Right cardiac atrium (tissue), 5 donors: ENCODE measurements at places on chromosomes 5 and 9. TPM values are rescaled to one million over a fixed set of nuclear protein-coding genes. Genes with fewer than 3 reads are reported as not detected.
A peak's percentile ranks its signal among the peaks of the same experiment; 100 is the strongest.

DNA sequence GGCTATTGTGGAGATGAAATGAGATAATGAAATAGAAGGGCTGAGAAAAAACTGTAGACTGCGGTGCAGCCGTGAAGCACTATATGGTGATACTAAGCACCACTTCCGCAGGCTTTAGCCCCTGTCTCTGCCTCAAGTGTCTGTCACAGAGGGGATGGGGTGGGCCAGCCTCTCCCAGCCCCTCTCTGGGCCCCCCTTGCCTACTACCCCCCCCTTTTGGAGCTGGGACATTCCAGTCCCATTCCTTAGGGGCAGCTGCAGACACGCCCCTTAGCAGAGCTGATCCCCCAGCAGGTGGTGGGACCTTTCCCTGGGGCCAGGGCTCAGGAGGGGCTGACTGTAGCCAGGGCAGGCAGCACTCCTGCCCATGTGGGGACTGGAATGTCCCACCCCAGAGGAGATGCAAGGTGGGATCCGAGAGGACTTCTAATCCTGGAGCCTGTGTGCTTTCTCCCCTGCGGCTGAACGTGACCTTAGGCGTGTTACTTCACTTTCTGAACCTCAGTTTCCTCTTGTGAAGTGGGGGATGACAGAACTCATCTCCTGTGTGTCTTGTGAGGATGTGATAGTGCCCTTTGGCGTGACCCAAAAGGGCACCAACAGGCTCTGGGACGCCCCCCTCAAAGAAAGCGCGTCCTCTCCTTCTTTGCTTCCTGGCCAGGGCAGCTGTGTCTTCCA, 1.9 kb downstream of the N4BP3 start:
- DNase-seq: no peak

DNA sequence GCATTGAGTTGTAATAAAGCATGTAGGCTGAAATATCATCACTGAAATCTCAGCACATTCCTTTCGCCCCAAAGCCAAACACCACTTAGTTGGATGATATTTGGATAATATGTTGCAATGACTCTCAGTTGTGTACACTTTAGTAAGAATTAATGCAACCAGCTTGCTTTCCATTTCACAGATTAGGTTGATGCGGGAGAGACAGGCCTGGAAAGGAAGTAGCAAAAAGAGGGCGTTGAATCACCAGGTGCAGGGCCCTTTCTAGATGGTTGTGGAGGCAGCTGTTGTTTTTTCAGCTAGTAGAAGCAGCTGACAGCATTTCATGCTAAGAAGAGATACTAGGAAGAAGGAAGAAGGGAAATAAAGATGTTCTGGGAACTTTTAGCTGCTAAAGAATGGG, 30.9 kb downstream of the DMRT3 start:
- no peak for DNase-seq

Gene BTNL3
- total RNA-seq: not detected

- peak; percentile 13 for DNase-seq
These were observed 37.1 kb downstream of the DBH start for GRCh38 chr9:133673258-133673655.

GRCh38 chr5:132049093-132049492, 11.4 kb upstream of the IL3 start:
- no peak for DNase-seq

Gene EQTN
- not detected for total RNA-seq

DNA sequence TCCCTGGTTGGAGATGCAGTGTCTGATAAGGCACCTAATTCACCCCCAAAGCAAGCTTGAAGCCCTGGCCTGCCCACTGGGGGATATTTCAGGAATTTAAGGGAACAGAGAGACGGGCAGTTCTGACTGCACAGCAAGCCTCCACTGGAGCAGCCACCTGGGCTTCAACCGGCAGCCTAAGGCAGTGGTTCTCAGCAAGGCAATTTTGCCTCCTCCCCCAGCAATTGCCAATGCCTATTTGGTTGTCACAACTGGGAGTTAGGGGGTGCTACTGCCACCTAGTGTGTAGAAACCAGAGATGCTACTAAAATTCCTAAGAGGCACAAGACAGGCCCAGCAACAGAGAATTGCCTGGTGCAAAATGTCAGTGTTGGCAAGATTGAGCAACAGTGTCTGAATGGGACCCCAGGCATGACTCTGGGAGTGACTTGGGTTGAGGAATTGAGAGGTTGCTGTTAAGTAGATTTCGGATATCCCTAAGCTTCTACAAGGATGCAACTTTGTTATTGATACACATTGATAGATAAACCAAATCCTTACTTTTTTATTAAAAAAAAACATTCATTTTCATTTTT, 58.7 kb upstream of the CTSL start:
- DNase-seq: no peak

- DNase-seq: no peak
These were observed 322.4 kb upstream of the ADAMTS16 start for GRCh38 chr5:4817767-4818166.

GRCh38 chr5:180498378-180498777, 4.2 kb downstream of the CNOT6 start:
- DNase-seq: no peak

DNA sequence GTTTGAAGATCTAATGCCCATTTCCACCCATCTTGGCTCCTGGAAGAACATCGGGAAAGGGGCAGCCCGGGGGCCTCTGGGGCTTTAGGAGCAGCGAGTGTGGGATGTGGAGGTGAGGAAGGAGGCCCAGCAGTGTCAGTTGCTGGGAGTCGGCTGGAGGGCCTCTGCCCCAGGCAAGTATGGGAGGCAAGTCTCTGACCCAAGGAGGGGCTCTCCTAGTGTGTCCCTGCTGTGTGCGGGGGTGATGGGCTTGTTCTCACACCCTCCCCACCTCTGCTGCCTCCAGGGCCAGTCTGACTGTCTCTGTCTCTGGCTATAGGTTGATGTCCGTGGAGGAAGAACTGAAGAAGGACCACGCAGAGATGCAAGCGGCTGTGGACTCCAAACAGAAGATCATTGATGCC, 129.7 kb downstream of the DAB2IP start:
- DNase-seq: no peak

- DNase-seq: peak; percentile 72
These were observed 65.4 kb upstream of the GARNL3 start for GRCh38 chr9:127199001-127199791.

- no peak for DNase-seq
These were observed 23.0 kb downstream of the KIAA0825 start for GRCh38 chr5:94595281-94595840.

Gene THG1L
- 6.3 TPM for total RNA-seq

Gene CDC20B
- total RNA-seq: not detected

DNA sequence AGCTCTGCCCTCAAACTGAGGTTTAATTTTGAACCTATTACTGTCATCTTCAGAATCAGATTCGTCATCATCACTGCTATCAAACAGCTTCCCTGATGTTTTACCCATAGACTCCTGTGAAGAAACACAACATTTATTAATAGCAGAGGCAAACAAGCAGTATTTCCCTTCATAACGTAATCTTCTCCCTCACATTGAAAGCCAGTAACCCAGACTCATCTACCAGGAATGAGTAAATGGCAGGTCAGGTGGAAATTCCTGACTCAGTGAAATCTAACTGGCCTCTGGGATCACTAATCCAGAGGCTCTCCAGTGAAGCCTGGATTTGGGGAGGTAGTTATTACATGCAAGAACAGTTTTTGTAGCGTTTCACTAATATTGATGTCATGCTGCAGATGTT, 14.6 kb downstream of the NOL8 start:
- no peak for DNase-seq

Gene DRD1
- not detected for total RNA-seq

Gene CXCL14
- 8.9 TPM for total RNA-seq

Gene DMRT3
- total RNA-seq: not detected

DNA sequence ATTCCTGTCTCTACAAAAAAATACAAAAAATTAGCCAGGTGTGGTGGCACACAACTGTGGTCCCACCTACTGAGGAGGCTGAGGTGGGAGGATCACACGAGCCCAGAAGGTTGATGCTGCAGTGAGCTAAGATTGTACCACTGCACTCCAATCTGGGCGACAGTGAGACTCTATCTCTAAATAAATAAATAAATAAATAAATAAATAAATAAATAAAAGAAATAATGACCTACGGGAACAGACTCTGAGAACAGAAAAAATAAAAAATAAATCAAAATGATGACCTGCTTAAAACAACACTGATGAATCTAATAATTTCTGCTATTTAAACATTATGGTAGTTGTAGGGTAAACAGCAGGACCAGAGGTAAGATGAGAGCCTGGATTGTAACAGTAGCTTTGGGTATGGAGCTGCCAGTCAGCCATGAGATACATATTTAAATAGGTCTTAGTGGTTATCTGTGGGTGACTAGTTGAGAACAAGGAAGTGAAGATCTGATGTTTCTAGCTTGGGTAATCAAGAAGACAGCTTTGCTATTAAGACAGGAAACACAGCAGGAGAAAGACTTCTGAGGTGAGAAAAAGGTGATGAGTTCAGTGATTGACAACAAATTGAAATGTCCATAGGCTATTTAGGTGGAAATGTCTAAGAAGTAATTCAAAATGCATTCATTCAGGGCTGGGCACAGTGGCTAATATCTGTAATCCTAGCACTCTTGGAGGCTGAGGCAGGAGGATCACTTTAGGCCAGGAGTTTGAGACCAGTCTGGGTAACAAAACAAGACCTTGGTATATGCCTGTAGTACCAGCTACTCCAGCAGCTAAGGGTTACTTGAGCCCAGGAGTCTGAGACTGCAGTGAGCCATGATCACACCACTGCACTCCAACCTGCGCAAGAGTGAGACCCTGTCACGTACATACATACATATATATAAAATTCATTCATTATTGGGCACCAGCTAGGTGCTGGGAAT, 11.0 kb downstream of the RNF145 start:
- DNase-seq: no peak

Gene GABRB2
- 0.53 TPM for total RNA-seq

DNA sequence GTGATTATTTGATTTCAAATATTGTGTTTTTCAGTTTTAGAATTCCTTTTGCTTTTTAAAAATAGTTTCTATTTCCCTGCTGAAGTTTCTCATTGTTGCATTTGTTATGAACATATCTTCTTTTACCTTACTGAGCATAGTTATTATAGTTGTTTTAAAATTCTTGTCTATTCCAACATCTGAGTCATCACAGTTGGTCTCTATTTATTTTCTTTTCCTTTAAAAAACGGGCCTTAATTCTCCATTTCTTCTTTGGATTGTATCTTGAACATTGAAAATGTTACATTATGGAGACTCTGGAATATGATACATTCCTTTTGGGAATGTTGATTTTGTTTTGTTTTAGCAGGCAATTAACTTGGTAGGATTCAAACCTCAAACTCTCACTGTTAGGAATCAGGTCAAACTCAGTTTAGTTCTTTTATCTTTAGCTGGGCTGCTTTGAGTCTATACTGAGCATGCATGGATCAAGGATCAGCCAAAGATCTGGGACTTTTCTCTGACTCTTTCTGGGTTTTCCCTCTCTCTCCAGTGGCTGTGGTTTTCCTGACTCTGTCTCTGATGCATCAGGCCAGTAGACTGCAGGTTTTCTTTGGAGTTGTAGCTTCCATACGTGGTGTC, 70.3 kb downstream of the TEK start:
- no peak for DNase-seq

Gene ZDHHC21
- total RNA-seq: 9.0 TPM

Gene FAM200C
- total RNA-seq: 4.7 TPM

GRCh38 chr9:110752766-110753165, 84.2 kb downstream of the MUSK start:
- no peak for DNase-seq

- no peak for DNase-seq
These were observed 65.6 kb downstream of the POU5F2 start for GRCh38 chr5:93675460-93676450.

- DNase-seq: no peak
These were observed 4.0 kb downstream of the CSF1R start for GRCh38 chr5:150082374-150082773.

- DNase-seq: no peak
These were observed 64.6 kb downstream of the TSPAN17 start for GRCh38 chr5:176711883-176712282.

DNA sequence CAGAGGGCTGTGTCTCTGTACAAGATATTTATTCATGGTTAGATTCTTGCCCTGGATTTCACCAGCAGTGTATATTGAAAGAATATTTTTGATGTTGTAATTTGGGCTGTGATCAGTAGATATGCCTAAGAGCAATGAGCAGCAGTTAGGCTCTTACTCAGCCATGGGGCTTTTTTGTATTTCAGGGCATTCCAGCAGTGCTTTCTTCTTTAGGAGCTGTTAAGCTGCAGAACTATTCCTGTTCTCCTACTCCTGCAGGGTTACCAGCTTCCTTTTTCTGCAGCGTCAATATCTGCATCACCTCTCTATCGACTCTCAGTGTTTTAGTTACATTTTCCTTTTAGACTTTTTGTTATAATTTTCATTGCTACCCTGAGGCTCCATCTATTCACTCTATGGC, 206.2 kb downstream of the SLCO4C1 start:
- no peak for DNase-seq

Gene LRRC19
- total RNA-seq: not detected

Gene SCGB3A2
- not detected for total RNA-seq

DNA sequence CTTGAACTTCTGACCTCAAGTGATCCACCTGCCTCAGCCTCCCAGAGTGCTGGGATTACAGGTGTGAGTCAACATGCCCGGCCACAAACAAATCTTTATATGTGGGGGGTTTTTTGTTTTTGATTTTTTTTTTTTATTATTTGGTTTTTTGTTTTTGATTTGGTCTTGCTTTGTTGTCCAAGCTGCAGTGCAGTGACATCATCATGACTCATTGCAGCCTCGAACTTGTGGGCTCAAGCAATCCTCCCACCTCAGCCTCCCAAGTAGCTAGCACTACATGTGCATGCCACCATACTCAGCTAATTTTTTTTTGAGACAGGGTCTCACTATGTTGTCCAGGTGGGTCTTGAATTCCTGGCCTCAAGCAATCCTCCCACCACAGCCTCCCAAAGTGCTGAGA, 42.4 kb downstream of the ALDH7A1 start:
- no peak for DNase-seq

DNA sequence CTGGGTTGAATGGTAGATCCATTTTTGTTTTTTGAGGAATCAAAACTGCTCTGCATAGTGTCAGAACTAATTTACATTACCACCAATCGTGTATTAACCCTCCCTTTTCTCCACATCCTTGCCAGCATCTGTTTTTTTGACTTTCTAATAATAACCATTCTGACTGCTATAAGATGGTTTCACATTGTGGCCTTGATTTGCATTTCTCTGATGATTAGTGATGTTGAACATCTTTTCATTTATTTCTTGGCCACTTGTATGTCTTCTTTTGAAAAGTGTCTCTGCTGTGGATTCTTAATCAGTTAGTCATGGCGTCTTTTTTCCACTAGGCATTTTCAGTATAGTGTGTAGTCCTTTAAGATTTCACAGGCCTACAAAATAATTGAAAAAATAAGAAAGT, 2144.3 kb upstream of the C9orf72 start:
- no peak for DNase-seq

GRCh38 chr5:6135977-6136376, 242.4 kb downstream of the MED10 start:
- DNase-seq: no peak

Gene DBH
- total RNA-seq: not detected

DNA sequence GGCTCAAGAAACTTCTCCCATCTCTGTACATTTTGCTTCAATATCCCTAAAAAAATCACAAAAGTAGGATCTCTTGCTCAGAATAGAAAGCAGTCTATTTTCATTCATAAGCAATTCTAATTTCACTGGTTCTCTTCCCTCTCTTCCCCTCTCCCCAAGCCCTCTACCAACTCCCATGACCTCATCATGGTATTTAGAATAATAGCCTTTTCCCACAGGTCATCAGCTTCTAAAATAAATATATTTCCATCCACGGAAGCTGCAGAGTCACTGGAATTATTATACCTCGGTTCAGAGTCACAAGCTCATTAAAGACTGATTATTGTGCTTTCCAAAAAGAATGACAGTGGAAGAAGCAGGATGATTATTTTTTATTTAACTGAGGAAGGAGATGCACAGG, 84.2 kb upstream of the ADRA1B start:
- DNase-seq: no peak

Gene TMEM174
- not detected for total RNA-seq
